ENCODE measurements at places on chromosomes 7 and 10. TPM values are rescaled to one million over a fixed set of nuclear protein-coding genes. Genes with fewer than 3 reads are reported as not detected.

EN2 gene
- total RNA-seq, result not detected

OGDHL gene
- total RNA-seq, result 7.5 TPM

NPC1L1 gene
- total RNA-seq, result not detected

PLAC9 gene
- total RNA-seq, result 1.3 TPM

CALML3 gene
- not detected for total RNA-seq

UNCX gene
- total RNA-seq, result not detected

BZW2 gene
- 79.5 TPM for total RNA-seq

BBIP1 gene
- total RNA-seq, result 77.6 TPM

ZNF727 gene
- total RNA-seq, result 3.8 TPM

EFCAB10 gene
- total RNA-seq, result 2.2 TPM

UNC5B gene
- total RNA-seq, result 5.3 TPM

DPY19L1 gene
- total RNA-seq, result 52.6 TPM

KCNH2 gene
- 17.2 TPM for total RNA-seq

METTL27 gene
- total RNA-seq, result 0.94 TPM

OR2A1 gene
- not detected for total RNA-seq

SPDYE11 gene
- not detected for total RNA-seq

SRRM3 gene
- 16.9 TPM for total RNA-seq

STN1 gene
- total RNA-seq, result 5.0 TPM

PRKG1 gene
- total RNA-seq, result 27.2 TPM

OR2A12 gene
- total RNA-seq, result not detected

SYT15B gene
- under 0.01 TPM for total RNA-seq

ST8SIA6 gene
- total RNA-seq, result 11.6 TPM

CASTOR2 gene
- total RNA-seq, result 58.8 TPM

ZNF117 gene
- 103 TPM for total RNA-seq

EBF3 gene
- 0.31 TPM for total RNA-seq

RPEL1 gene
- not detected for total RNA-seq

DUSP5 gene
- total RNA-seq, result 1.9 TPM

SPDYE16 gene
- not detected for total RNA-seq

SRRT gene
- total RNA-seq, result 64.5 TPM

LRRC4 gene
- 28.8 TPM for total RNA-seq

ATRNL1 gene
- 468 TPM for total RNA-seq

TMEM229A gene
- 0.31 TPM for total RNA-seq

TRIM50 gene
- total RNA-seq, result not detected

TSPAN33 gene
- 5.6 TPM for total RNA-seq

HOXA1 gene
- total RNA-seq, result not detected

SPDYE8 gene
- not detected for total RNA-seq

ADARB2 gene
- 8.8 TPM for total RNA-seq

TMEM236 gene
- total RNA-seq, result not detected

MASTL gene
- total RNA-seq, result 11.9 TPM

HOXA10 gene
- total RNA-seq, result not detected

ITGA8 gene
- total RNA-seq, result 2.8 TPM

CYP17A1 gene
- not detected for total RNA-seq

MYPN gene
- not detected for total RNA-seq

SPDYE6 gene
- total RNA-seq, result not detected

ACBD7 gene
- 8.1 TPM for total RNA-seq

HOXA7 gene
- not detected for total RNA-seq

SEMA3C gene
- total RNA-seq, result 360 TPM

RARRES2 gene
- total RNA-seq, result 5.0 TPM

LIPM gene
- not detected for total RNA-seq

STEAP4 gene
- total RNA-seq, result 0.31 TPM

CCSER2 gene
- 110 TPM for total RNA-seq

SGMS1 gene
- total RNA-seq, result 42.6 TPM

HMX3 gene
- not detected for total RNA-seq

Data from parietal lobe (tissue), 2 donors.